ENCODE measurements at places on chromosomes 16 and 17.
A peak's percentile ranks its signal among the peaks of the same experiment; 100 is the strongest.

- no peak for DNase-seq
Observed at GRCh38 chr16:65846210-65846602, 520.3 kb upstream of the CDH5 start.

DNA sequence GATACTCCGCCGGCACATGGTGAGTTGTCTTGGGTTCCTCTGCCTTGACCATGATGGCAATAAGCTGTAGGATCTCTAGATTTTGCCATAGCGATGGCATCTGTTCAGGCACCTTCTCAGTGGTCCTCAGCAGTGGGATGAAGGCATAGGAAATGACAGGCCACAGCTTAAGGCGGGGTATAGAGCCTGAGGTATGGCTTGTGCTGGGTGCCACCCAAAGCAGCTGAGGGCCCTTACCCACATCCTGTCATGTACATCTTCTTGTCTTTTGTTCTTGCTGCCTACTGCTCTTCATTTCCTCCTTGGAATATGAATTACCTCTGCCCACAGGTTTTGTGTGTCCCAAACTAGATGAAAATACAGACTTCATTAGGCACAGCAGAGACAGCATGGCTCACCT lies 29.5 kb downstream of the KAT7 start:
- DNase-seq = peak; percentile 17

- DNase-seq = no peak
Observed at GRCh38 chr16:18943414-18943813, 17.2 kb upstream of the SMG1 start.

DNA sequence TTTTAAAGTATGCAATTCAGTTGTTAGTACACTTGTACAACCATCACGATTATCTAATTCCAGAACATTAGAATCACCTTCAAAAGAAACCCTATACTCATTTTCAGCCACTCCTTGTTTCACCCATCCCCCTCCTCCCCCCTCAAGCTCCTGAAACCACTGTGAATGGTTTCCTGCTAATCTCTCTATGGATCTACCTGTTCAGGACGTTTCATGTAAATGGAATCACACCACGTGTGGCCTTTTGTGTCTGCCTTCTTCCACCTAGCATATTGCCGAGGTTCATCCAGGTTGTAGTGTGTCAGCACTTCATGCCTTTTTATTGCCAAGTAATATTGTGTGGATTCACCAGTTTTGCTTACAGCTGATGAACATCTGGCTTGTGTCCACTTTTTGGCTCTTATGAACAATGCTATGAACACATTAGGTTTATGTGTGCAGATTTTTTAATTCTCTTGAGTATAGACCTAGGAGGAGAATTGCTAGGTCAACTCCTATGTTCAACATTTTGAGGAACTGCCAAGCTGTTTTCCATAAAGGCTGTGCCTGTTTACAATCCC lies 17.8 kb downstream of the EIF4A3 start:
- DNase-seq = no peak

GRCh38 chr16:26129997-26130396 lies 438.2 kb downstream of the HS3ST4 start:
- DNase-seq = no peak

- DNase-seq = no peak
Observed at GRCh38 chr17:83054518-83055125, 24.8 kb upstream of the METRNL start.

GRCh38 chr16:1123525-1124230 lies 27.6 kb upstream of the C1QTNF8 start:
- DNase-seq = no peak

DNA sequence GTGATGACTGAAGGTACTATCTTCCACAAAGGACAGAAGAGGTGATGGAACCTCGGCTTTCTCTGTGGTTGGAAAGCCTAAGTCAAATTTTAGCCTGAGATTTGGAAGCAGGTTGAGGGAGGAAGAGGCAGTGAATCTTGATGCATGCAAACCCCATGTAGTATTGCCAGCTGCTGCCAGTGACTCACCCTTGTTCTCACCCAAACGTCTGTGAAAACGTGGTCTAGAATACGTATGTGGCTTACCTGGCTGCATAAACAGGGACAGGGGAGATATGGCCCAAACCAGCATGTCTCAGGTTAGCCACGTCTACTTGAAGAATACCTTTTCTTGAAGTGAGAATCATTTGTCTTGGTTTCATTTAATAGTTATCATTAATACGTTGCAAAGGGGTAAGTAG lies 438.0 kb upstream of the MAF start:
- no peak for DNase-seq

GRCh38 chr16:62610291-62610690 lies 574.1 kb upstream of the CDH8 start:
- no peak for DNase-seq

GRCh38 chr16:26733710-26734109 lies 333.0 kb upstream of the C16orf82 start:
- no peak for DNase-seq

DNA sequence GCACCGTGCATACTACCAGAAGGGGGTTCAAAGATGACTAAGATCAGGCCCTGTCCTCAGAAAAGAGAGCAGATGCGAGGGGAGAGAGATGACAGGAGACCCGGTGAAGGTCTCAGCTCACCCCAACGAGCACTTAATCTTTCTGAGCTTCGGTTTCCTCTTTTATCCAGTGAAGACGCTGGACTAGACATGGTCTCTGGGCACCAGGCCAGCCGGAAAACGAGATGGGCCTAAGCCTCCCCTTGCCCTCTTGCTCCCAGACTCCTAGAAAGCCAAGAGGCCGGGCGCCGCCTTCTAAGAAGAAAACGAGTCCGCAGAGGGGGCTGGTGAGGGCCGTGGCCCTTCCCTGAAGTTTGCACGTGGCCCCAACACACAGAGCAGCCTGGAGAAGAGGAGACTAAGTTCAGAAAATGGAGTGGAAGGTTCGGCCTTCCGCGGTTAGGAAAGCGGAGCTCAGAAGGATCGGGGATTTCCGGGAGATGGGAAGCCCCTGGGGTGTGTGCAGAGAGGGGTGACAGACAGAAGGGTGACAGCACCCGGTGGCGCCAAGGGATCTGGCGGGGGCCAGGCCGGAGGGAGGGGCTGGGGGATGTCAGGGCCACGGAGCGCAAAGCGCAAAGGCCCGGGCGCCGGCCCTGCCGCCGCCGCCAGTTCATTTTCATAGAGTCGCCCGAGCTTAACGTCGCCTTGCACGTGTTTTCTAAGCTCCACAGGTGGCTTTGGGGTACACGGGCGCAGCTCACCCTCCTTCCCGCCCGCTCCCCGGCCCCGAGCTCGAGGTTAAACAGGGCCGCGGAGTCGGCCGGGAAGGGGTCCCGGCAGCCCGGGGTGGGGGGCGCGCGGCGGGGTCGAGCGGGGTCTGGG lies 42.1 kb upstream of the BHLHA9 start:
- DNase-seq = no peak

DNA sequence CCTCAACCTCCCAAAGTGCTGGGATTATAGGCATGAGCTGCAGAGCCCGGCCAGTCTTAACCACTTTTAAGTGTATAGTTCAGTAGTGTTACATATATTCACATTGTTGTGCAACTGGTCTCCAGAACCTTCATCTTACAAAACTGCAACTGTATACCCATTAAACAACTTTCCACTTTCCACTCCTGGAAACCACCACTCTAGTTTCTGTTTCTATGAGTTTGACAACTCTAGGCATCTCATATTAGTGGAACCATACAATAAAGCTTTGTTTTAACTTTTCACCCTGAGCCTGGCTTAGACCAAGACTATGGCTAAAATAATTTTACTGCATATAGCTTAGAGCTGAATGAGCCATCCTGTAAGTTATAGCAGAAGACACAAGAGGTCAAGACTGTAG lies 108.0 kb upstream of the GOT2 start:
- DNase-seq = no peak

GRCh38 chr16:86878236-86879080 lies 300.1 kb downstream of the FOXL1 start:
- DNase-seq = no peak

DNA sequence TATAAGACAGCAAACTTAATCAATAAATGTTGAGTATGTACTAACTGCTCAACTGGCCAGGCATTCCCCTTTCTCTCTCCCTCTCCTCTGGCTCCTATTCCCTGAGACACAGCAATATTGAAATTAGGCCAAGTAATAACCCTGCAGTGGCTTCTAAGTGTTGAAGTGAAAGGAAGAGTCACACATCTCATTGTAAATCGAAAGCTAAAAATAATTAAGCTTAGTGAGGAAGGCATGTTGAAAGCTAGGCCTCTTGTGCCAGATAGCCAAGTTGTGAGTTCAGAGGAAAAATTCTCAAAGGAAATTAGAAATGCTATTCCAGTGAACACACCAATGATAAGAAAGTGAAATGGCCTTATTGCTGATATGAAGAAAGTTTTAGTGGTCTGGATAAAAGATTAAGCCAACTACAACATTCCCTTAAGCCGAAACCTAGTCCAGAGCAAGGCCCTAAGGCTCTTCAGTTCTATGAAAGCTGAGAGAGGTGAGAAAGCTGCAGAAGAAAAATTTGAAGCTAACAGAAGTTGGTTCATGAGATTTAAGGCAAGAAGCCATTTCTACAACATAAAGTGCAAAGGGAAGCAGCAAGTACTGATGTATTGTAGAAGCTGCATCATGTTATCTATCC lies 35.4 kb upstream of the ABCC11 start:
- no peak for DNase-seq

DNA sequence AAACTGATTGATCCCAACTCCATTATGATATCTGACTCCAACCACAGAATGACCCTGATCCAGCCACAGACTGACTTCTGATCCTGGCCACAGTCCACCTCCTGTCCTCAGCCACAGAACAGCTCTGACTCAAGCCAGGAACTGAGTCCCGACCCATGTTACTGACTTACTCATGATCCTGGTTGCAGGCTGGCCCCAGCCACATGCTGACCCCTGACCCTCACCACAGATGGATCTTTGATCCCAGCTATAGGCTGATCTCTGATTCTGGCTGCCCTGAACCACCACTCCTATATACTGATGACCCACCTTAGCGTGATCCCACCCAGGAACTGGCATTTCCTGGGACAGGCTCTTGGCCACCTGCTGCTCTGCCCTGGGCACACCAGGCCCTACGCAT lies 32.2 kb upstream of the IL21R start:
- DNase-seq = no peak

GRCh38 chr16:85040685-85041084 lies 13.1 kb downstream of the KIAA0513 start:
- no peak for DNase-seq

GRCh38 chr16:86735727-86736126 lies 157.4 kb downstream of the FOXL1 start:
- DNase-seq = no peak

- DNase-seq = no peak
Observed at GRCh38 chr16:58418026-58418425, 25.8 kb downstream of the GINS3 start.

DNA sequence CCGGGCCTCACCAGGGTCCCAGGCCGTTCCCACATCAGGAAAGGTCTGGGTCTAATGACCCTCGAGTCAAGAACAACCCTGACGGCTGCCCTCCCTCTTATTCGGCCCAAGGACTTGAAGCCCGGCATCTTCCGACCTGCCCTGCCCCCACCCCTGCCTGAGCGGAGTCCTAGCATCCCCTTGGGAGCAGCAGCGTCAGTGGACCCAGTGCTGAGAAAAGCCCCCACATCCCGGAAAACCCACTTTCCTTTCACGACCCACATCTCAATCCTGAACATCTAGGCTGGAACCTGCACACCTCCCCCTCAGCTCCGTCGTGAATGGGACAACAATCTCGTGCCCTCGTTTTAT lies 769 bp downstream of the TMEM88 start:
- DNase-seq = no peak

DNA sequence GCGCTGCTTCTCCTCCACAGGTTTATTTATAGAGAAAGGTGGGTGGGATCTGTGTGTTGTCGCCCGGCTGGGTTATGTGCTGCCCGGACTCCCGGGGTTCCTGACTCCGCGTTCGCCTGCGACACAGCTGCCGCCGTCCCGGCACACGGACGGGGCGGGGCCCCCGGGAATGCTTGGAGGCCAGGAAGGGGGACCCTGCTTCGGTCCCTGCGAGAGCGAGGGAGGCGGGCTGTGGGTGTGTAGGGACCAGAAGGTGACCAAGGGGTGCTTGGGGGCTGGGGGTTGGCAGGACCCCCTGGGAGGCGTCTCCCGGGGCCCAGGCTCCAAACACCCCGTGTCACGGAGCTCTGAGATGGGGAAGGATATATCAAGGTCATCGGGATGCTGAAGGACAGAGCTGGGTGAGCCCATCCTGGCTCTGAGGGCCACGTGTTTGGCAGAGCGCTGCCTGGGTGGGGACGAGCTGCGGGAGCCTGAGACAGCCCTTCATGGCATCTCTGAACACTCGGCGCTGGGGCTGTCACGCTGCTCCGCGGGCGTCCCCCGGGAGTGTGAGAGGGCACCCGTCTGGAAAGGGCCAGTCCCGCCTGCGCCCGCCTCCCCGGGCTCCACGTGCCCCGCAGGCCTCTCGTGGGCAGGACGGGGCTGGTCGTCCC lies 4.2 kb downstream of the CACNA1H start:
- no peak for DNase-seq

- peak; percentile 96 for DNase-seq
Observed at GRCh38 chr17:4263282-4264215, at the start of gene ANKFY1. ANKFY1 (minus strand) TSS chr17:4263979; CDS start chr17:4263941, 38 bp downstream.

Data from activated CD4-positive, alpha-beta T cell treated with anti-CD3 and anti-CD28 coated beads, Interleukin-2, amount 50 U/mL, for 24 hours (primary cell).